Ascending aorta (tissue), 2 donors: ENCODE measurements at places on chromosomes 12 and 14. TPM values are rescaled to one million over a fixed set of nuclear protein-coding genes. Genes with fewer than 3 reads are reported as not detected.

DNA sequence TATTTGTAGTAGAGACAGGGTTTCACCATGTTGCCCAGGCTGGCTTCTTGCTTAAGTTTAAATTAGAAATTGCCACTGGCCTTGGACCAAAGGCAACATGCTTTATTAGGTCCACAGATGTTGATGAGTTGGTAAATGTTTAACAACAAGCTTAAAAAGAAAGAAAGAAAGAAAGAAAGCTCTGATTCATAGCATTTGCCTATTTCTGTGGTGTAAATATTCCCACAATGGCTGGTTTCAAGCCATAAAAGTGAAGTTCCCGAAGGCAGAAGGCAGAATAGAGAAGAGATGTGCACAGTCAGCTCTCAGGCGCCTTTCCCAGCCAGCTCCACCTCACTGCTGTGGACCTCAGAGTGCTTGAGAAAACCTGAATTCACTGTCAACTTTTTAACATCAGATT is 26.4 kb downstream of the KCNK13 start:
- no peak overlapping the region for H3K27ac ChIP-seq
- no peaks in the 10 kb centered on the region for H3K4me1 ChIP-seq
- DNase-seq = no peak
- H3K36me3 ChIP-seq = no peaks in the 10 kb centered on the region
- no peaks in the 10 kb centered on the region for H3K27me3 ChIP-seq

DNA sequence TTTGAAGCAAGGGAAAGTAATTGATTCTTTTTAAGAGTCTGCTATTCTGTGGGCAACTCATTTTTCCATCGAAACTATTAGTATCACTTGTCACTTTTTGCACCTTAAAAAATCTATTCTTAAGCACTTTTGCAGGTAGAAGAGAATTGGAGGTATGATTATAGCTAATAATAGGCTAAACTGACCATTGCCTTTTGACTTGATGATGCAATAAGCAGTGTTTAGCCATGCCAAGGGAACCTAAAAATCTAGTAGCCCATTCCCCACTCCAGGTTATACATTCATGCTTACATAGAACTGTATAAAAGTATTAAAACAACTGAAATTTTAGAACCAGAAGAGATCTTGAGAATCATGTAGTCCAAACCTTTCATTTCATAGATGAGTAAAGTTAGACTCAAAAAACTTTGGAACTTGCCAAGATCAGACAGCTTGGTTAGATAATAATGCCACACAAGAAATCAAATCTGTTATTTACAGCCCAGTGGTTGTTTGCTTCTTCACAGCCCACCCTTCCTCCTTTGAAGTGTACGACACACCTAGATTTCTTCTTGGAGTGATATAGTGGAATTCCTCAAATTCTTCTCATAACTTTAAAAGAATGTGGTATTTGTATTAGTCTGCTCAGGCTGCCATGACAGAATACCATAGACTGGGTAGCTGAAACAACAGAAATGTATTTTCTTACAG is 21.7 kb upstream of the GARIN2 start:
- H3K36me3 ChIP-seq = peaks cover 8% of the 10 kb centered on the region
- H3K27ac ChIP-seq = no peak overlapping the region
- DNase-seq = no peak
- no peaks in the 10 kb centered on the region for H3K4me1 ChIP-seq
- H3K4me3 ChIP-seq = no peak overlapping the region
- H3K27me3 ChIP-seq = no peaks in the 10 kb centered on the region

GRCh38 chr12:79006306-79006705 is 141.7 kb downstream of the SYT1 start:
- no peak overlapping the region for H3K27ac ChIP-seq
- DNase-seq = no peak
- H3K27me3 ChIP-seq = no peaks in the 10 kb centered on the region
- no peaks in the 10 kb centered on the region for H3K4me1 ChIP-seq

DNA sequence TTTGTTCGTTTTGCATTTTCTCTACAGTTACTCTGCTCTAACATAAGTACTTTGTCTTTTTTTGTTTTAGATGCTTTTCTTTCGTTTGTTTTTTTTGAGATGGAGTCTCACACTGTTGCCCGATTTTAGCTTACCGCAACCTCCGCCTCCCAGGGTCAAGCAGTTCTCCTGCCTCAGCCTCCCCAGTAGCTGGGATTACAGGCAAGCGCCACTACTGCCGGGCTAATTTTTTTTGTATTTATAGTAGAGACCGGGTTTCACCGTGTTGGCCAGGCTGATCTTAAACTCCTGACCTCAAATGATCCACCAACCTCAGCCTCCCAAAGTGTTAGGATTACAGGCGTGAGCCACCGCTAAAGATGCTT is 2.7 kb downstream of the DIP2B start:
- no peak overlapping the region for H3K4me3 ChIP-seq
- H3K36me3 ChIP-seq = no peaks in the 10 kb centered on the region
- no peak overlapping the region for H3K27ac ChIP-seq
- H3K4me1 ChIP-seq = peaks cover 2% of the 10 kb centered on the region
- DNase-seq = no peak

Gene TMTC1
- total RNA-seq = 176 TPM

Gene ANO4
- 0.11 TPM for total RNA-seq
